ENCODE measurements at places on chromosomes 11 and 22. TPM values are rescaled to one million over a fixed set of nuclear protein-coding genes. Genes with fewer than 3 reads are reported as not detected.

DNA sequence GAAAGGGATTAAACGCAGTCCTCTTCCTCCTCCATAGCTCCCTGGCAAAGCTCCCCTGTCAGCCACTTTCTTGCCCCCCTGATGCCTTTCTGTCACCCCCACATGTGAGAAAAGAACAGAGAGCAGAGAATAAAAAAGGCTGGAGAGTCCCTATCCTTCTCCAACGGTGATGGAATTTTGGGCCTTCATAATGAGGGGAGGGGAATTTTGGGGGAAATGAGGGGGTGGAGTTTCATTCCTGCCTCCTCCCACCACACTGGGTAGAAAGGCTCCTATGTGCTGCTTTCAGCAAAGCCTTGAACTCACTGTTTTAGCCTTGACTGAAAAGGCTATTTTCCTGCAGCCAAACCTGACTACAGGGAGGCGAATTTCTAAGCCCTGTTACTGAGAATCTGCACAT lies 59.3 kb downstream of the C11orf58 start:
- DNase-seq = no peak

DNA sequence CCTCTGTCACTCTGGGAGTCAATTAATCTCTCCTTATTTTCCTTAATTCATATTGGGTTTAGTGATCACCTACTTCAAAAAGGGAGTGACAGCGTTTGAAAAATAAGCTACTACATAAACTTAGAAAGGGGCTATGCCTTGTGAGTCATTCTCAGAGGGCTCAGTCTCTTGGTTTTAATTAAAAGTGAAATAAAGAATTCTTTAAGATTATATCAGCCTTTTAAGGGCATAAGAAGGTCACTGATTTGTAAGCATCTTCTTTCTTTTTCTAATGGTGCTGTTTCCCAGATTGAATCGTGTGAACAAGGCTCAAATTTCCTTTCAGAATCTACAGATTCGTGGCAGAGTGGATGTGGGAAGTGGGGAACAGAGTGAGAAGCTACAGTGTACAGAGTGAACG lies 636.2 kb upstream of the CCDC90B start:
- DNase-seq = no peak

DNA sequence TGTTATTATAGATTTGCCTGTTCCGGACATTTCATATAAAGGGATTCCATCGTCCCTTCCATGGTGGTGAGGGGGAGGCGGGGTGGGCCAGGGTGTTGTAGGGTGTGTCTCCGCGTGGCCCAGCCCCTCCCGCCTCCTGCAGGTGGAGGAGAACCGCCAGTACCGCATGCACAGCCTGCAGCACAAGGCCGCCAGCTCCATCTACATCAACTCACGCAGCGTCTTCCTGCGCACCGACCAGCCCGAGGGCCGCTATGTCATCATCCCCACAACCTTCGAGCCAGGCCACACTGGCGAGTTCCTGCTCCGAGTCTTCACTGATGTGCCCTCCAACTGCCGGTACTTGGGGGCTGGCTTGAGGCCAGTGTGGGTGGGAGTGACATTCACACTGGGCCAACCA lies 7.5 kb upstream of the MYO7A start:
- no peak for DNase-seq

- peak; percentile 78 for DNase-seq
These were observed 11.1 kb upstream of the TAB1 start for GRCh38 chr22:39388261-39389011.

GRCh38 chr11:87013912-87014825 lies 23.6 kb upstream of the TMEM135 start:
- DNase-seq = no peak

GRCh38 chr11:133078591-133079404 lies 453.5 kb downstream of the OPCML start:
- no peak for DNase-seq

DNA sequence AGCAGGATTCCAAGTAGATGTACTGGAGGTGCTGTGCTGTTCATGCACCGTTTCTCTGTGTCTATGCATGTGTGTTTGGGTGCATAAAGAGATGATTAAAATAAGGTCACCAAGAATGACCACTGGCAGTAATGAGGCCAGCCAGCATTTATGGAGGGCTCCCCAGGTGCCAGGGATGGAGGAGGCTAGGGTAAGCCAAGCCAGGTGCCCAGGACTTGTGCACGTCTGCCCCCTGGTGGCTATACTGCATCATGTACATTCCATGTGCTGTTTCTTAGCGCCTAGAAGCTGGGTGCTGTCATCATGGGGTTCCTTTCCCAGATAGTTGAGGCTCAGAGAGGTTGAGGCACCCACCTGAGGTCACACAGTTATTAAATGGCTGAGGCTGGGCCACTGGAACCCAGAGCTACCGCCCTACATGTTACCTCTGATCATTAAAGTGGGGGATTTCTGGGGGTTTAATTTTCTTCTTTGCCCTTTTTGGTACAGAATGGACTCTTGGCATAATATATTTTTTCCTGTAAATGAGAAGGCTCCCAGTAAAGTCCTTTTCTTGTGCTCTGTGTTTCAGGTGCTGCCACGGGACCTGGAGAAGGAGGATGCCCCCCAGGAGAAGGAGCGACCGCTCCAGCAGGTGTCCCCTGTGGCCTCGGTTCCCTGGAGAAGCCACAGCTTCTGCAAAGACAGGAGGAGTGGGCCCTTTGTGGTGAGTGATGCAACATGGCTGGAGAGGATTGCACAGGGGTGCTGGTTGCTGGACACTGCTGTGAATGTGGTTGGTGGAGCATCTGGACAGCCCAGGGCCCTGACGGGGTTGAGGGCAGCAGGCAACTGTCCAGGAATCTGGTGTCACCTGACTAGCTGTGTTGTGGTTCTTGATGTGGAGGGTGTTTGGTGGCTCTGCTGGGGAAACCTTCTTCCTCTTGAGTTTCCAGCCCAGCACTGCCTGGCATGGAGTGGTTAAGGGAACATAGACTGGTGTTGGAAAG lies 96.4 kb downstream of the KIAA1671 start:
- DNase-seq = peak; percentile 68

- no peak for DNase-seq
These were observed 43.4 kb upstream of the CSNK2A3 start for GRCh38 chr11:11396301-11397035.

- peak; percentile 31 for DNase-seq
These were observed 88.6 kb downstream of the PLEKHA7 start for GRCh38 chr11:16925561-16926065.

DNA sequence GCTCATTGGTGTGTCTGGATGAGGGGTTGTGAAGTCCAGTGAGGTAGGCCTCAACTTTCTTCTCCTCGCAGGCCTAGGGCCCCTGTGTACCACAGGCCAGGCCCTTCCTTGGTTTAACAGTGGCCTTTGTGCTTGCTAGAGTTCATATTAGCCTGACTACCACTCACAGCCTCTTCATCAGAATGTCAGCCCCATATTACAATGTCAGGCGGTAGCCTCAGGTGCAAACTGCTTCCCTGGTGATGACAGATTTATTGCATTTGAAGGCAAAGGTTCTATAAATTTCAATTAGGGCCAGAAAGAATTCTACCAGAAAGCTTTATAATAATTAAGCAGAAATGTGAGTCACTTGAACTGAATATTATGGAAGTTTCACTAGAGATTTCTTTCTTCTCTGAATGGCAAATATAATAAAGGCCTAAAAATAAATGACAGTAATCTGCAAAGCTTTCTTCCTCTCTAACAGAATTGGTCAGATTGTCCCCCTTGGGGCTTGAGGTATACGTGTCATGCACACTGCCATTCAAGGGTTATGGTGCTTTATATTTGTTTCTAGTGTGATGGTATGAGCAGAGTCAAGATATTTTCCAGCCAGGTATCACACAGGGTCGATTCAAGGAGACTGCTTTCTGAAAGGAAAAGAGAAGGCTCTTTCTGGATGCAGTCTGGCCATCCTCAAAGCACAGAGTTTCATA lies 210.3 kb downstream of the CWF19L2 start:
- DNase-seq = no peak

GRCh38 chr11:1943977-1944376 lies 3.2 kb upstream of the MRPL23 start:
- peak; percentile 4 for DNase-seq

OR51B5 gene
- total RNA-seq = 0.37 TPM

P2RX3 gene
- total RNA-seq = 0.40 TPM

TYR gene
- not detected for total RNA-seq

TRIM49 gene
- not detected for total RNA-seq

LYVE1 gene
- 19.7 TPM for total RNA-seq

TIGD3 gene
- 0.29 TPM for total RNA-seq

MRGPRD gene
- not detected for total RNA-seq

MISFA gene
- total RNA-seq = 2.8 TPM

CASP12 gene
- total RNA-seq = 2.0 TPM

RCOR2 gene
- total RNA-seq = 2.7 TPM
